CD4-positive, alpha-beta T cell (primary cell): ENCODE measurements at places on chromosomes 1 and 21. TPM values are rescaled to one million over a fixed set of nuclear protein-coding genes. Genes with fewer than 3 reads are reported as not detected.

- H3K27me3 ChIP-seq = no peaks in the 10 kb centered on the region
- H3K4me1 ChIP-seq = no peaks in the 10 kb centered on the region
- no peak overlapping the region for H3K4me3 ChIP-seq
These were observed 159.4 kb downstream of the BARHL2 start for GRCh38 chr1:90557706-90558105.

DNA sequence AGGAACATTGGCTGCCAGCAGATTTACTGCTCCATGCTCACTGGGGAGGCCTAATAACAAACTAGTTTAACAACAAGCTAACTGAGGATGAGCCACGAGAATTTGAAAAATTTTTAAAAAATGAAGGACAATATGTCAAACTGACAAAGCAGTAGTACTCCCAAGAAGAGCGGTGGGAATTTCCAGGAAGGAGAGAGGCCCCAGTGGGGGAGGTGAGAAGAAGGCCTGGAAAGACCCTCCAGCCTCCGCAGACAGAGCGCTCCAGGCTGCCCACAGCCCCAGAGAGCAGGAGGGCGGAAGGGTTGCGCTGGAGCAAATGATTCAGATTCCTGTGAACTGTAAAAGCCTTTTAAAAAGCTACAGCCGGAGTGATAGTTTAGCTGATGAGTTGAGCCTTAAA lies 78.5 kb downstream of the SIPA1L2 start:
- H3K27me3 ChIP-seq = no peaks in the 10 kb centered on the region
- no peak for DNase-seq
- no peaks in the 10 kb centered on the region for H3K36me3 ChIP-seq
- H3K4me3 ChIP-seq = no peak overlapping the region
- H3K4me1 ChIP-seq = no peaks in the 10 kb centered on the region
- no peak overlapping the region for H3K27ac ChIP-seq

- H3K4me3 ChIP-seq = peak overlapping the region; percentile 20
- H3K36me3 ChIP-seq = no peaks in the 10 kb centered on the region
- peak overlapping the region; percentile 20 for H3K27ac ChIP-seq
- DNase-seq = peak; percentile 39
- H3K4me1 ChIP-seq = peaks cover 15% of the 10 kb centered on the region
- H3K27me3 ChIP-seq = no peaks in the 10 kb centered on the region
These were observed 1638.3 kb downstream of the MRPL39 start for GRCh38 chr21:23968722-23969647.

DNA sequence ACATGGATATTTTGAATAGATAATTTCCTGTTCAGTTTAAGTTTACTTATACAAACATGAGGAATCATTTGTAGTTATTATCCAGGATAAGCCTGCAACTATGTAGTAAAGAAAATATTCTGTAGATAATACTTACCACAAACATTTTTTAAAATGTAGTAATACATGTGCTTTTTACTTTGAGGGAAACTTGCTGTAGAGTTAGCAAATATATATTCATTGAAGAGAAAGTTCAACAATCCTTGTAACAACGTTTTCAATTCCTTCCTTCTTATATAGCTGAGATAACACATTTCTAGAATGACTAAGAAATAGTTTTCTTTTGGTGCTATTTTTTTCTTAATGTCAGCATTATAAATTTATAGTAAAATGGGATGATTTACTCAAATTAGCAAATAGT lies 664.6 kb upstream of the ADAMTS5 start:
- no peaks in the 10 kb centered on the region for H3K4me1 ChIP-seq
- no peaks in the 10 kb centered on the region for H3K27me3 ChIP-seq
- no peak overlapping the region for H3K27ac ChIP-seq
- DNase-seq = no peak
- no peak overlapping the region for H3K4me3 ChIP-seq

HES4 gene
- 30.9 TPM for total RNA-seq

S100A1 gene
- not detected for total RNA-seq

BNIPL gene
- 0.42 TPM for total RNA-seq

EVA1C gene
- 11.1 TPM for total RNA-seq

AADACL3 gene
- total RNA-seq = not detected

RNF186 gene
- total RNA-seq = not detected
